NCI-H446 treated with DMSO at 0.1 percent for 48 hours (cell line): ENCODE measurements at places on chromosomes 11 and 22.
A peak's percentile ranks its signal among the peaks of the same experiment; 100 is the strongest.

DNA sequence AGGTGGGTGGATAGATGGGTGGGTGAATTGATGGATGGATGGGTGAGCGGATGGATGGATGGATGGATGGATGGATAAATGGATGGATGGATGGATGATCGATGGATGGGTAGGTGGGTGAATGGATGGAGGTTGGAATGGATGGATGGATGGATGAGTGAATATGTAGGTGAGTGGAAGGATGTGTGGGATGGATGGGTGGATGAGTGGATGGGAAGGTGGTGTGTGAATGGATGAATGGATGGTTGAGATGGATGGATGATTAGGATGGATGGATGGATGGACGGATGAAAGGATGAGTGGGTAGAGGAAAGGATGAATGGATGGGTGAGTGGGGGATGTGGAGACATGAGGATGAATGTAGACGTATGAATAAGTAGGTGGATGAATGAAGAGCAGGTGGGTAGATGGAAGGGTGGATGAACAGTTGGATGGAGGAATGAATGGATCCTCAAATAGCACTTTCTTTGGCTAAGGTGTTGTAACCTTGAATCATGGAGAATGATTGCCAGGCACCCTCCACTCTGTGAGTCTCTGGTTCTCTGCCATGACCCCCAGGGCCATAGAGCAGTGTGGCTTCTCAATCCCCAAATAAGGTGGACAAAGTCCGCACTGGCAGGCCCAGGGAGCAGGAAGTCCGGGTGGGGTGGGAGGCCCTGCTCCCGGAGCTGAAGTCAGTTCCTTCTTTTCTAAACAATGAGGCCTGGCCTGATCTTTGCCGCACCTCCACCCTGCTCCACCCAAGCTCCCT is 36.9 kb downstream of the IGF2 start:
- no peak for DNase-seq

GRCh38 chr22:46476547-46476941 is 60.9 kb downstream of the CELSR1 start:
- DNase-seq = no peak

DNA sequence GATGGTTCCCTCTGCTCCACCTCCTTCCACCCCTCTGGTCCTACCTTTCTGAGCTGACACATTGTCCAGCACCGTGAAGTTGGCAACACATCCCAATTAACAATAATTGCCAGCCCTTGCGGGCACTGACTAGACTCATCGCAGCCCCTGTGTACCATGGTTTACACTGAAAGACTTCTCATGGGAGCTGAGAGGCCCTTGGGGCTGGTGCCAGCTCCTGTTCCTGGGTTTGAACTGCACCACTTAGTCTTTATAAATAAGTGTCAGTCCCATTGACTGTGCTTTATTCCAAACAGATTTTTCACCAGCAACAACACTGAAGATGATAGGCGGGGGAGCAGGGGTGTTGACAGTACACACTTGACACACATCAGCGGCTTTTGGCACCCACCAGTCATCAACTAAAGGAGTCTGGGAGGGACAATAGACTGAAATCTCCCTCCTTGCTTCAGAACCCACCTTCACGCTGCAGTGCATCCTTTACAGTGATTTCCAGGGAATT is 447.3 kb downstream of the NTM start:
- no peak for DNase-seq

DNA sequence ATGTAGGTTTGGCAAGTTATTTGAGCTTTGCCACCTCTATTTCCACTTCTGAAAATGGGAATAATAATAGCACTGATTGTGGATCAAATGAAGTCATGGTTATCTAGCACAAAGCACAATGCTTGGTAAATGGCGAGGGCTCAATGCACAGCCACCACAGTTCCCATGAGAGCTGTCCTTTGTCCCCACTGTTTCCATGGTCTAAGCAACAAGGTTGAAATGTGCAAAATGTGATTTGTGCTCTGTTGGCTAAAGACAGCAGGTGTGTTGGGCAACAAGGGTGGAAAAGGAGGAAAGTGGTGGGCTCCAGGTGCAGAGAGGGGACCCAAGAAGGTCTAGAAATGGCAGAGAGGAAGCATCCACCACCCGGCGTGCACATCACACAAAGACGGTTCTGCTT is 200.5 kb downstream of the TRIM29 start:
- DNase-seq = no peak

- DNase-seq = no peak
Measured at GRCh38 chr11:16814410-16815046, 76.1 kb downstream of the C11orf58 start.

DNA sequence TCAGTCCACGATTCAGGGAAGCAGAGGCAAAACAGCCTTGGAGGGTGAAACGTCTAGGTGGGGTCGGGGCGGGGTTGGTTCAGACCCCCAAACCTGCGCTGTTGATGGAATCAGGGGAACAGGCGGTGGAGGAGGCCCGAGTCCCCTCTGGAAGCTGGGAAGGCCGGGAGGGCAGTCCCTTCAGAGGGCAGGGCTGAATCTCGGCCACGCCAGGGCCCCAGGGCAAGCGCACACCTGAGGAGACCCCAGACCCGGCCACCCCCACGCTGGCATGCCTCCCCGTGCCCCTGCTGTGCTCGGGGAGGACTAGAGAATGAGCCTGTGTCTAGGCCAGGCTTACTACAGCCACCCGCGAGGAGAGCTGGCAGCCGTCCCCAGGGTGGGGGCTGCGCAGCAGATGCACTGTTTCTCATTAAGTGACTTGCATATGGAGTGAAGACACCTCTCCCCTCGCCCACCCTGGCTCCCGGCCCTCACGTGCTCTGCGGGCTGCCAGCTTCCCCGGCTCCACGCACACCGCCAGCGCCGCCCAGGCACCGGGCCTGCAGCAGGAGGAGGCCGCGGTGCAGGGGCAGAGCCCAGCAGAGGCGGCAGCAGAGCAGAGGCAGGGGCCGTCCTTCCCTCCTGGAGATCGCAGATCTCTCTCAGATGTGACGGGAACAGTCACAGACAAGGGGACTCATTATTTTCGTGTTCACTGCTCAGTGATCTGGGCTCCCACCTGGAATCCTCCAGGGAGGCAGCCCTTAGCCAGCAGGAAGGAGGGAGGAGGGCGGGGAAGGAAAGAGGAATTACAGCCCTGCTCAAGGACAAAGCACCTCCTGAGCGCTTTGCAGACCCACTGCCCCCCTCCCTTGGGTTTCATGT is 47.1 kb upstream of the OPCML start:
- DNase-seq = no peak

DNA sequence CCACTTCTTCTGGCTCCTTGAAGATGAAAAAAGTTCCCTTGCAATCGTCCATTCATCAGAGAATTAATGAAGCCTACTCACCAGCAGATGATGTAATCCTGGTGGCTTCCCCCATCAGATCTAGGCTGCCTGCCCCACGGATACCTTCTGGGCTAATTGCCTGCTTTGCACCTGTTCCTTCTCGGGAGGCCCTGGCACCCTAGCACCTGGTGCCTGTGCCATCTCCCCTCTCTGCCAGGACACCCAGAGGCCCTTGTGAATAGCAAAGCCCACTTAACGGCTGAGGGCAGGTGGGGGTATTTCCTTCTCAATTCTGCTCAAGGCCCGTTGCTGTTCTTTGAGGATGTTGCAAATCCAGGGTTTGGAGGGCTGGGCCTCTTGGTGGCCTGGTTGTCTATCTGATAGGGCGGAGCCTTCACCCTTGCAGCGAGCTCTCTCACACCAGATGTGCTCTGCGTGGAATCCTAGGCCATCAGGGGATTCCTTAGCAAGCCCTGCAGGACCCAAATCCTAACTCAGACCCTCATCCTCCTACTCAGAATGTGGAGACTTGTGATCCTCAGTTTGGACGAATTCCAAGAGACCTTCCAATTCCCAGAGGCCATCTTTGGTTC is at the start of gene LMO2:
TSS of gene LMO2 (minus strand) at position 363 of the 614 bp plus-strand sequence. CDS start 22,360 bp downstream, outside the sequence.
- DNase-seq = no peak

GRCh38 chr11:62958547-62959421 is 26.0 kb downstream of the SLC22A6 start:
- DNase-seq = no peak

DNA sequence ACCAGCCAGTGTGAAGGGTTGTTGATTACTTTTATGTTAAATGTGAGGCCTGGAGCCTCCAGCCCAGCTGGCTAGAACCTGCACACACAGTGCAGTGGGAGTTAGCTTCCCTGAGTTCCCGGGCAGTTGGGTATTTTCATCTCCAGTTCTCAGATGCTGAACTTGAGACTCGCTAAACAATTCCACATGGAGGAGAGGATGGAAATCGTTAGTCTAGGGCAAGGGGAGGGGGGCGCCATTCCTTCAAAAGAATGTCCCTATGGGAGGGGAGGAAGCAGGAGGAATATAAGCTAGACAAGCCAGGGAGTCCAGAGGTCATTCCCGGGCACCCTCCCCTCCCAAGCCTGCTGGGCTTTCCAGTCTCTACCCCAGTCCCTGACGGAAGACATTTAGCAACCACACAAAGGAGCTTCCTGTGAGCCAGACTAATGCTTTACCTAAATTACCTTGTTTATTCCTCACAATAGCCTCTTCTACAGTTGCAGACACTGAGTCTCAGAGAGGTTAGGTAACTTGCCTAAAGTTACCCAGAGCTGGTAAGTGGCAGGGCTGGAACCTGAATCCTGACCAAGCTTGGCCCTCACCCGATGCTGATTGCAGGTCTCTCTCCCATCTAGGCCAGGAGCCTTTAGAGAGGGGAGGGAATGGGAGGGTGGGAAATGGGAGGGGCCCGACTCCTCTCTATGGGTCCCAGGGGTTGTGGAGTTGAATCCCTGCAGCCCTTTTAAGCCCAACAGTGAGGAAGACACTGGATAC is 1.9 kb upstream of the TSKU start:
- DNase-seq = no peak

GRCh38 chr11:85407648-85408047 is 219.5 kb downstream of the DLG2 start:
- DNase-seq = no peak

DNA sequence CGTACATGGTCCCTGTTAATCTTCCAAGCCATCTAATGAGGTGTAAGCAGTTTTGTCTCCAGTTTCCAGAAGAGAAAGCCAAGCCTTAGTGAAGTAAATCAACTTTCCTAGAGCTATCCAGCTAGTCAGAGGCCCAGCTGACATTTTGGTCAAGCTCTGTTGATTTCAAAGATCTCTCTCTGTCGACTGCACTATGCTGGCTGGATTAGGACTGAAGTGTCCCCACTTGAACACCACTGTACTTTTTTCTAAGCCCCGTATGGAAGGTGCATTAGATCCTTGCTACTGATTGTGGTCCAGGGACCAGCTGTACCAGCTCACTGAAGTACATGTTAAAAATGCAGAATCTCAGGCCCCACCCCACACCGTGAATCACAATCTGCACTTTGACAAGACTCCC is 176.5 kb upstream of the NAV2 start:
- peak; percentile 78 for DNase-seq
